ENCODE measurements at places on chromosomes 1 and 21. TPM values are rescaled to one million over a fixed set of nuclear protein-coding genes. Genes with fewer than 3 reads are reported as not detected.

The ADORA3 gene
- not detected for polyA plus RNA-seq

The MROH9 gene
- polyA plus RNA-seq: not detected

The UBL4B gene
- not detected for polyA plus RNA-seq

The SCP2 gene
- 166 TPM for polyA plus RNA-seq

The CFHR5 gene
- not detected for polyA plus RNA-seq

The SLAMF9 gene
- not detected for polyA plus RNA-seq

The GBP1 gene
- polyA plus RNA-seq: 15.7 TPM

The DCAF6 gene
- 16.0 TPM for polyA plus RNA-seq

Data from naive B cell (primary cell).